ENCODE measurements at places on chromosomes 4 and X.
A peak's percentile ranks its signal among the peaks of the same experiment; 100 is the strongest.

DNA sequence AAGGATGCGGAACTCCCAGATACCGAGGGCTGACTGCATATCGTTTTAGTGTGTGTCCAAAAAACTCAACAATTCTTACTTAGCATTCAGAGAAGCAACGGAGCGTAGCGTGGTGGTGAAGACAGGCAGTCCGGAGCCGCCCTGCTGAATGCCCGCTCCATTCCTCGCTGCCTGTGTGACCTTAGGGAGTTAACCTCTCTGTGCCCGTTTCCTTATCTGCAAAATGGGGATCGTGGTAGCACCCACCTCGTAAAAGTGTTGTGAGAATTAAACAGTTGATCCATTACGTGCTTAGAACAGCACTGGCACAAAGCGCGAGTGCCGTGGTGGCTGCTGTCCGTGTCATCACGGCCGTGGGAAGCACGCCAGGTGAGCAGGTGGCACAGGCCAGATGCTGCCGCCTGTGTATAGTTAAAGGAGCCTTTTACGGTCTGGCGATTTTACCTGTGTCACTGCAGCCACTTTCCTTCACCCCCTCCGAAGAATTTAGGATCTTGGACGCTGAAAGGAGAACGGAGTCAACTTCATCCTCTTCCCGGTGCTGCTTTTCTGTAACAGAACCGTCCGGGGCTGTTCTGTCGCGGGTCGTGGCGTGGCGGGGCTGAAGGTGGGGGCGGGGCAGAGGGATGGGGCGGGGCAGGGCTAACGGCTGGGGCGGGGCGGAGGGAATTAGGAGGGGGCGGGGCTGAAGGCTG, 885 bp downstream of the CCDC110 start:
- DNase-seq, result peak; percentile 4

DNA sequence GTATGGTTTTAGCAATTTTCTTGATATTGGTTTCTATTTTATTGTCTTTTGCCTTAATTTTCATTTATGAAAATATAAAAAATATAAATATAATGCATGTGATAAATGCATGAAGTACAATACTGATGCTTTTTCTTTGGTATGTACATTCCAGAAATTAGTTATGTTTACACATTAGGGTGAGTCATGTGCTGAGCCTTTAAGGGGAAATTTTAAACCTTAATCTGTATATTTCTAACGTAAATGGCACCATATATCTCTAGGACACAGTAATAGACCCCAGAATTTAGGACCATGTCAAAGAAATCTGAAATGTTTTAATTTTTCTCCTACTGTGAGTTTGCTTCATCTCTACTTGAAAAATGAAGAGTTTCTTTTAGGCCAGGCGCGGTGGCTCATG, 117.8 kb upstream of the SPRY1 start:
- DNase-seq, result no peak

GRCh38 chrX:15549189-15550012, 48.8 kb downstream of the BMX start:
- DNase-seq, result no peak

DNA sequence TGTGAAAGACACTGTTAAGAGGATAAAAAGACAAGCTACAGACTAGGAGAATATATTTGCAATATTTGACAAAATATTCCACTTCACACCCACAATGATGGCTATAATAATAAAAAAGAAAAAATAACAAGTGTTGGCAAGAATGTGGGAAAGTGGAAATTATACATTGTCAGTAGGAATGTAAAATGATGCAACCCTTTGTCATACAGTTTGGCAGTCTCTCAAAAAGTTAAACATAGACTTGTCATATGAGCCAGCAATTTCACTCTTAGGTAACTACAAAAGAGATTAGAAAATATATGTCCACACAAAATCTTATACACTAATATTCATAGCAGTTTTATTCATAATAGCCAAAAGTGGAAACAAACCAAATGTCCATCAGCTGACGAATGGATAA, 5.2 kb upstream of the RADX start:
- DNase-seq, result no peak

DNA sequence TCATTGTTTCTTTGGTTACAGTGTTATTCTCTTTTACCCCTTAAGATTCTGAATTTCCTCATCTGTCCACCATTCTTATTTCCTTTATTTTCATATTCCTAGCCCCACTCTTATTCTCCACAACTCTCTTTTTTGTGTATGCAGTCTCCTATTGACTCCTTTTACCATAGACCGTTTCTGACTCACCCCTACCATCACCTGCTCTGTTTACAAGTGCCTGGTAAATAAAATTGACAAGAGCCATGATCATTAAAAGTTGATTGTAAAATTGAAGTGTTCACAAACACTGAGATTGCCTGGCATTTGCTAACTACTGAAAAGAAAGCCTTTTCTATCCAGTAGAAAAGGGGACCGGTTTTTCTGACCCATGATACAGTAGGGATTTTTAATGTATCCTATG, 54.4 kb downstream of the MRPL1 start:
- DNase-seq, result no peak

Measured in activated CD4-positive, alpha-beta T cell treated with anti-CD3 and anti-CD28 coated beads for 24 hours (primary cell).